ENCODE measurements at places on chromosomes 3 and 15. TPM values are rescaled to one million over a fixed set of nuclear protein-coding genes. Genes with fewer than 3 reads are reported as not detected.
A peak's percentile ranks its signal among the peaks of the same experiment; 100 is the strongest.

SPTBN5 gene
- 0.98 TPM for total RNA-seq

DNA sequence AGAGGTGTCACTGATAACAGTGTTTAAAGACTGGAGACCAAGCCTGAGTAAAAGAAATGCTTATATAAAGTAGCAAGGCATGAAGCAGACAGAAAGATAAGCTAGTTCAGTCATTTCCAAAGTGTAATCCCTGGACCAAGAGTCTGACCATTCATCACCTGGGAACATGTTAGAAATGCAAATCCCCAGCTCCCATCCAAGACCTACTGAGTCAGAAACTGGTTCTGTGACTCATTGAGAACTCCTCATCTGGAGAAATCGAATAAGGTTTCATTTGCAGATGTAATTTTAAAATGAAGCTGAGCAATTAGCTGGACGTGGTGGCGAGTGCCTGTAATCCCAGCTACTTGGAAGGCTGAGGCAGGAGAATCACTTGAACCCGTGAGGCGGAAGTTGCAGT lies 473.9 kb upstream of the UBE2E2 start:
- H3K27me3 ChIP-seq: no peaks in the 10 kb centered on the region
- H3K27ac ChIP-seq: no peak overlapping the region
- no peaks in the 10 kb centered on the region for H3K36me3 ChIP-seq
- DNase-seq: peak; percentile 81
- no peak overlapping the region for H3K4me3 ChIP-seq

DNA sequence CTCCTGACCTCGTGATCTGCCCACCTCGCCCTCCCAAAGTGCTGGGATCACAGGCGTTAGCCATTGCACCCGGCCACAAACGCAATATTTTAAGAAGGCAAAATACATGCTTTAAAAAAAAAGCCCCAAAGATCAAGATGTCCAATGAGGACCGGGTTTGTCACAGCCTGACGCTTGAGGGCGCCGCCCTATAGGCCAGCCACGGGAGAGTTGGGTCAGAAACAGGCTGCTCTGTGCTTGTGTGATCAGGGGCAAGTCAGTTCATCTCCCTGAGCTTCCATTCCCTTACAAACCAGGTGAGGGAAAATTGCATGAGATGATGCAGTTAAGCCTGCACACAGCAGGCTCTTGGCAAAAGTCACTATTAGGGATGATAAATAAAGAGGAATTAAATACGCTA lies 23.9 kb downstream of the FAM174B start:
- H3K27ac ChIP-seq: no peak overlapping the region
- DNase-seq: peak; percentile 27
- peaks cover 17% of the 10 kb centered on the region for H3K4me1 ChIP-seq
- peaks cover 2% of the 10 kb centered on the region for H3K36me3 ChIP-seq
- no peaks in the 10 kb centered on the region for H3K27me3 ChIP-seq

SLC22A14 gene
- total RNA-seq: not detected

GRCh38 chr3:14436954-14437281 lies 34.5 kb downstream of the SLC6A6 start:
- no peak overlapping the region for H3K27ac ChIP-seq
- DNase-seq: no peak
- no peaks in the 10 kb centered on the region for H3K36me3 ChIP-seq

- H3K27ac ChIP-seq: no peak overlapping the region
- no peaks in the 10 kb centered on the region for H3K27me3 ChIP-seq
- H3K4me1 ChIP-seq: peaks cover 15% of the 10 kb centered on the region
- DNase-seq: no peak
- H3K36me3 ChIP-seq: no peaks in the 10 kb centered on the region
- H3K4me3 ChIP-seq: no peak overlapping the region
These were observed 18.6 kb downstream of the ARRDC4 start for GRCh38 chr15:97979140-97979520.

IL17RB gene
- total RNA-seq: 2.3 TPM

GRCh38 chr15:94236608-94237007 lies 5.2 kb downstream of the MCTP2 start:
- H3K4me3 ChIP-seq: no peak overlapping the region
- peaks cover 37% of the 10 kb centered on the region for H3K4me1 ChIP-seq
- no peaks in the 10 kb centered on the region for H3K27me3 ChIP-seq
- peak overlapping the region; percentile 89 for H3K27ac ChIP-seq
- DNase-seq: peak; percentile 52

GRCh38 chr3:4395448-4395847 lies 71.6 kb downstream of the SUMF1 start:
- H3K4me3 ChIP-seq: no peak overlapping the region
- H3K36me3 ChIP-seq: no peaks in the 10 kb centered on the region
- DNase-seq: no peak
- H3K27ac ChIP-seq: no peak overlapping the region
- H3K27me3 ChIP-seq: no peaks in the 10 kb centered on the region

ADAMTS17 gene
- total RNA-seq: 6.9 TPM

GRCh38 chr15:66882251-66883020 lies 180.4 kb downstream of the SMAD6 start:
- no peak overlapping the region for H3K4me3 ChIP-seq
- H3K36me3 ChIP-seq: no peaks in the 10 kb centered on the region
- peaks cover 29% of the 10 kb centered on the region for H3K4me1 ChIP-seq
- H3K27ac ChIP-seq: peak overlapping the region; percentile 71
- DNase-seq: peak; percentile 27
- H3K27me3 ChIP-seq: no peaks in the 10 kb centered on the region

DNA sequence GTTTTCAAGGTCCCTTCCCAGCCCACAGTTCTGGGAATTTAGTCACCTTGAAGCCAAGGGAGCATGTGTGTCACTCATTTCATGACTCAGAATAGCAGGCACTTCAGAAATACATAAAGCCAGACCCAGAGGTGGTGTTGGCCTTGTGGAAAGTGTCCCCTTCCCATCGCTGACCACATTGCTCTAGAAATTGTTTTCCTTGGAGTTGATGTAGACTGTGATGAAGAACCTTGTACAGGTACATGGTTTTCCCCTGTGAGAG lies 158.8 kb downstream of the SLCO3A1 start:
- H3K4me1 ChIP-seq: no peaks in the 10 kb centered on the region
- H3K36me3 ChIP-seq: no peaks in the 10 kb centered on the region
- DNase-seq: no peak
- H3K27me3 ChIP-seq: peaks cover 40% of the 10 kb centered on the region

TRIM71 gene
- total RNA-seq: 0.17 TPM

SLC28A1 gene
- total RNA-seq: 1.1 TPM

GRCh38 chr3:112512320-112512719 lies 13.0 kb upstream of the BTLA start:
- no peaks in the 10 kb centered on the region for H3K36me3 ChIP-seq
- H3K4me1 ChIP-seq: no peaks in the 10 kb centered on the region
- H3K27ac ChIP-seq: no peak overlapping the region
- H3K4me3 ChIP-seq: no peak overlapping the region

SEMA6D gene
- total RNA-seq: 0.52 TPM

RARB gene
- total RNA-seq: not detected

DNA sequence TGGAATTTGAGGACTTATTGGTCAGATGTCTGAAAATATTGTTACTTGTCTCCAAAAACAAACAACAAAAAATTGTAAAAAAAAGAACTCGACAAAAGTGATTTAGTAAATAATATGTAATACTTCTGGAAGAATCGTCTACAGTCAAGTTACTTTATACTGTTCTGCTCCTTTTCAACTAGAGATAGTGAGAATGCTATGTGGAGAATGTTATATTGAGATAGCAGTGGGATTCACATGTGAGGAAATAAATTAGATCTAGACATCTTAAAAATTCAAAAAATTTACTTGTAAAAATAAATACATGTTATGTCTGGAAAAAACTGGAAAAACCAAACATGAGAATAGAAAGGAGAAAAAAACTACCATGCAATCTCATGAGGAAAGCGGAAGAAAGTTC lies 64.9 kb downstream of the SGO1 start:
- H3K4me1 ChIP-seq: peaks cover 10% of the 10 kb centered on the region
- no peak overlapping the region for H3K4me3 ChIP-seq
- DNase-seq: no peak
- H3K27me3 ChIP-seq: no peaks in the 10 kb centered on the region
- H3K36me3 ChIP-seq: no peaks in the 10 kb centered on the region
- no peak overlapping the region for H3K27ac ChIP-seq

KNG1 gene
- total RNA-seq: not detected

DNA sequence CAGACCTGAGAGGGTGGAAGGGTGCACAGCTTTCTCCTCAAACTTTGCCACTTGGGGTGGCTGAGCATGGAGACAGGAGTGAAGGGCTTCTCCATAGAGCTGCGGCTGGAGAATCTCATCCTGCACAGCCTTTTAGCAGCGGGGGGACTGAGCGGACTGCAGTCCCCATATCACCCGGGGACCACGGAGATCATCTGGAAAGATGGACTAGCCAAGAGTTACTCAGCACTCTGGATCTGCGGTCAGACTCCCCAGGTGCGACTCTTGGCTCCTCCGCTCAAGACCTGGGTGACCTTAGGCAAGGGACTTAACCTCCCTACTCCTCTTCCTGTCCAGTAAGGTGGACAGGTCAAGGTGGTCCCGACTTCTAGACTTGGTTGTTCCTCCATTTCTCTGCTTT lies 125.8 kb upstream of the MEF2A start:
- H3K27ac ChIP-seq: no peak overlapping the region
- peaks cover 27% of the 10 kb centered on the region for H3K4me1 ChIP-seq
- no peak for DNase-seq
- H3K27me3 ChIP-seq: no peaks in the 10 kb centered on the region
- H3K36me3 ChIP-seq: no peaks in the 10 kb centered on the region
- no peak overlapping the region for H3K4me3 ChIP-seq

- no peaks in the 10 kb centered on the region for H3K36me3 ChIP-seq
- no peaks in the 10 kb centered on the region for H3K4me1 ChIP-seq
- H3K27me3 ChIP-seq: no peaks in the 10 kb centered on the region
- H3K4me3 ChIP-seq: no peak overlapping the region
- DNase-seq: no peak
- H3K27ac ChIP-seq: no peak overlapping the region
These were observed 131.6 kb downstream of the LEKR1 start for GRCh38 chr3:156957715-156958114.

STRIT1 gene
- total RNA-seq: not detected

GRCh38 chr15:63943829-63944680 lies 102.2 kb downstream of the DAPK2 start:
- no peak for DNase-seq
- H3K27ac ChIP-seq: no peak overlapping the region
- peaks cover 12% of the 10 kb centered on the region for H3K4me1 ChIP-seq
- no peaks in the 10 kb centered on the region for H3K36me3 ChIP-seq

DNA sequence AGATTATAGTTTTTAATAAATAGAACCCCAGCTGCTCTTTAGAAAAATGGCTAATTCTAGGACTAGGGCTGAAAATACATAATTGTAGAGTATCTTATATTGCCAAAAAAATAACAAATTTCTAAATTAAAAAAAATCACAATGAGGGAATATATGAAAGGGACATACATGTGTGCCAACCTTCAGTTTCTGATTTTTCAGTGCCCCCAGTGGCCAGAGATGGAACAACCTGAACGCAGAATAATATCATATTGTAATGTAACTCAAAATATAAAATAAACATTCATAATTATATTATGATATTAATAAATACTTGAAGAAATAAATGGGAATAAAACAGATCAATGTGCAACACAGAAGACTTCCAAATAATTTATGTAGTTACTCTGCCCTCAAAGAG lies 460.5 kb downstream of the ZNF385D start:
- DNase-seq: peak; percentile 23
- no peak overlapping the region for H3K27ac ChIP-seq
- no peaks in the 10 kb centered on the region for H3K36me3 ChIP-seq
- H3K4me1 ChIP-seq: 0 out of 2 replicates have a peak, but pooled peaks cover 5% of the 10 kb centered on the region

DNA sequence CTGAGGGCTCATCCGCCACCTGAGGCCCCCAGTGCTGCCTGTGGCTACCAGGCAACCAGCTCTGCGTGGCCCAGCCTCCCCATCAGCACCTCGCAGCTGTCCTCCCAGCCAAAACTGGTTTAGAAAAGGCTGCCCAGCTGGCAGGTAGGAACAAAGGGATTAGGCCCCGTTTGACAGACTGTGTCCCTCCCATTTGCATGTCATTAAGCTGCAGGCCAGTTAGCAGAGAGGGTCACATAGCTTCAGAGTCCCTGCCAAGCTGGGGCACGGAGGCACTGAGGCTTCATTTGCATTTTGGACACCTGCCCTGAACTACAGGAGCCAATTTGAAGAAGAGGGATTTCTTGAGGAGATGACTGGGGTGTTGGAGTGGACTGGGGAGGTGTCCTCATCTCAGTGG lies 177.9 kb downstream of the TLE3 start:
- no peaks in the 10 kb centered on the region for H3K4me1 ChIP-seq
- no peak for DNase-seq
- peaks cover 24% of the 10 kb centered on the region for H3K27me3 ChIP-seq

DNA sequence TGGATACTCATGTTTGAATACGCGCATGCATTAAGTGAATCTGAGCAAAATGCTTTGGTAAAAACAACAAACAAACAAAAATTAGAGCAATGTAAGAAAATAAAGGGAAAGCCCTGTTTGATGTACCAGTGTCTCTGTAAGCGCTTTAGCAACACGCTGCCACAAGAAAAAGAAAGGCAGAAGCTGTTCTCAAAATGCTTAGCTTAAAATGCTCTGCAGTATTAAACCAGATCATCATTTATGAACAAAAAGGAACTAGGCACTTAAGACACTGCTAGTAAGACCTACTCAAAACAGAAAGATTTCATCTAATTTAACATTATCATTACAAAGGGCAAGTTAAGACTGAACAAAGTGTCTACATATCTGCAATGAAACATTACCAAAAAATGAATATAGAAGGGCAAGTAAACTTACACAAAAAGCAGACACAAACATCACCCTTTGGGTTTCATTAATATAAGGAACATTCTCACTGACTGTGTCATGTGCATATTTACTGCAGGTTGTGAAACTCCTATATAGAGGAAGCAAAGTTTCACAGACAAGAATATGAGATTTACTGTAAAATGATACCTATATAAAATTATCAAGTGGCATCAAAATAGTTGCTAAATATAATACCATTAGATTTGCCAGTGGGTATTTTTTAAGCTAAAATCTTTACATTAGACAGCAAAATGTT lies 102.1 kb downstream of the FBXL22 start:
- H3K36me3 ChIP-seq: no peaks in the 10 kb centered on the region
- no peak overlapping the region for H3K27ac ChIP-seq
- H3K4me1 ChIP-seq: no peaks in the 10 kb centered on the region
- no peak for DNase-seq

GRCh38 chr15:35535365-35535916 lies 10.5 kb downstream of the DPH6 start:
- no peak overlapping the region for H3K4me3 ChIP-seq
- DNase-seq: no peak
- H3K4me1 ChIP-seq: peaks cover 5% of the 10 kb centered on the region
- 0 out of 2 replicates have a peak, but pooled peaks cover 3% of the 10 kb centered on the region for H3K36me3 ChIP-seq
- no peaks in the 10 kb centered on the region for H3K27me3 ChIP-seq
- H3K27ac ChIP-seq: no peak overlapping the region

DNA sequence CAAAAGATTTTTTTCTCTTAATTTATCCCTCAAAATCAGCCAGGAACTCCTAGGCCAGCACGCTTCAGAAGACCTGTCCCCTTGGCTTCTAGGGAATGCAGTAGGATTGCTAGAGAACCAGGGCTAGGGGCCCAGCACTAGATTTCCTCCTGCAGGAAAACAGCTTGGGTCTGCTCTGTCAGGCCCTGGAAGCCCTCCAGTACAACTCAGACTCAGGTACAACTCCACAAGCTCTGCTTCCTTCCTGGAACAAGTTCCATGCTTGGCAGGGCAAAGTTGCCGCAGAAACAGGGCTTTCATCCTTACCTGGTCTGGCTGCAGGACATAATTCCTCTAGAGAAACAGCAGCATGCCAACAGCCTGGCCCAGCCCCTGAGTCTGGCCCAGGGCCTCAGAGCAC lies 96.1 kb upstream of the CTNNB1 start:
- no peak overlapping the region for H3K4me3 ChIP-seq
- H3K4me1 ChIP-seq: peaks cover 17% of the 10 kb centered on the region
- no peak for DNase-seq
- no peak overlapping the region for H3K27ac ChIP-seq
- peaks cover 8% of the 10 kb centered on the region for H3K27me3 ChIP-seq

GOLGA8R gene
- total RNA-seq: 0.07 TPM

Data from PC-3 (cell line).